Activated CD4-positive, alpha-beta T cell treated with anti-CD3 and anti-CD28 coated beads for 4 hours (primary cell): ENCODE measurements at places on chromosomes 12 and 14.

GRCh38 chr14:61227884-61228591 is 53.1 kb downstream of the TMEM30B start:
- no peak for DNase-seq

- no peak for DNase-seq
These were observed 35.7 kb downstream of the RAD9B start for GRCh38 chr12:110537605-110538409.

DNA sequence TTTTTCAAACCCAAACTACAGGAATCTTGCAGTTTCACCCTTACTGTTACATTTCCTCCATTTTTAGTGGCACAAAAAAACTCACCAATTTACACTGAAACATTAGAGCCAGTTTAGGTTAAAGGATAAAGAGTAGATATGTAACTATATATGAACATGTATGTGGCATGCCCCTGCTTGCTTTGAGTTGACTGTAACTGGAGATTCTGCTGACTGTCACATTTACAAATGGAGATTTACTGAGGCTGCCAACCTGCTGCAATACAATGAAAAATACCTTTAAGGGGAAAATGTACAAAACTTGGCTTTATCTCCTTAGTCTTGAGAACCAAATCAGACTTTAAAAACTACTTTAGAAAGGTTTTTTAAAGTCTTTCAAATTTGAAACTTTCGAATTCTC is 28.3 kb downstream of the STON2 start:
- DNase-seq: no peak

GRCh38 chr12:115672506-115673080 is 604.9 kb downstream of the MED13L start:
- no peak for DNase-seq

GRCh38 chr12:70660620-70661219 is 23.5 kb upstream of the PTPRB start:
- no peak for DNase-seq

DNA sequence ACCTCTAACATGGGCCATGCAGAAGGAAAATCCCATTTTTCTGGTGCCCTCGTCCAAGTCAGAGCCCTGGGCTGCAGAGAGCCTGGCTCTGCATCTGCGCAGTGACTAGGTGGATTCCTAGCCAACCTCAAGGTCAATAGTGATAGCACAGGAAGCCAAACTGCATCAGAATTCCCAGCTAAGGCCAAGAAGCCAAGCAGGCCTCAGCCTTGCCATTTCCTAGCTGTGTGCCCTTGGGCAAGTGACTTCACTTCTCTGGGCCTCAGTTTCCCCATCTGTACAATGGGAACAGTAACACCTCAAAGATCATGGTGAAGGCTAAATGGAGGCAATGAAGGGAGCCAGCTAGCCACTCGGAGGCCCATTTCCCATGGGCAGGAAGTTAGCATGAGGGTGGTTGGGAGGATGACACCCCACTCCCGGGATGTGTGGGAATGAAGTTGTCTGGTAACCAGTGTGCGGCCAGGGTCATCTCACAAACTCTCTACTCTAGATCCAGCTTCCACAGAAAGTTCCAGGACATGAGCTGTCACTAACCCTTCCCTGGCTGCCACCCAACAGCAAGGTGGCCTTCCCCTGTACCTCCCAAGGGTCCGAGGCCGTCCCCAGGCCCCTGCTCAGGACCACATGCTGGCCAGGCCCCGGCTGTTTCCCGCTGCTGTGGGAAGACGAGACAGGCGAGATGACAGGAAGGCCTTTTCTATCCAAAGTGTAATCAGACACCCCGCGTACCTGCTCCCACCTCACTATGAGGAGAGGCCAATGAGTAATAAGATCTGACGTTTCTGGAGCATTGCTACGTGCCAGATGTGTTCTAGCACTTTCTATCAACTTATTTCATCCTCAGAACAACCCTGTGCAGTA is 125.7 kb downstream of the SCARB1 start:
- no peak for DNase-seq

DNA sequence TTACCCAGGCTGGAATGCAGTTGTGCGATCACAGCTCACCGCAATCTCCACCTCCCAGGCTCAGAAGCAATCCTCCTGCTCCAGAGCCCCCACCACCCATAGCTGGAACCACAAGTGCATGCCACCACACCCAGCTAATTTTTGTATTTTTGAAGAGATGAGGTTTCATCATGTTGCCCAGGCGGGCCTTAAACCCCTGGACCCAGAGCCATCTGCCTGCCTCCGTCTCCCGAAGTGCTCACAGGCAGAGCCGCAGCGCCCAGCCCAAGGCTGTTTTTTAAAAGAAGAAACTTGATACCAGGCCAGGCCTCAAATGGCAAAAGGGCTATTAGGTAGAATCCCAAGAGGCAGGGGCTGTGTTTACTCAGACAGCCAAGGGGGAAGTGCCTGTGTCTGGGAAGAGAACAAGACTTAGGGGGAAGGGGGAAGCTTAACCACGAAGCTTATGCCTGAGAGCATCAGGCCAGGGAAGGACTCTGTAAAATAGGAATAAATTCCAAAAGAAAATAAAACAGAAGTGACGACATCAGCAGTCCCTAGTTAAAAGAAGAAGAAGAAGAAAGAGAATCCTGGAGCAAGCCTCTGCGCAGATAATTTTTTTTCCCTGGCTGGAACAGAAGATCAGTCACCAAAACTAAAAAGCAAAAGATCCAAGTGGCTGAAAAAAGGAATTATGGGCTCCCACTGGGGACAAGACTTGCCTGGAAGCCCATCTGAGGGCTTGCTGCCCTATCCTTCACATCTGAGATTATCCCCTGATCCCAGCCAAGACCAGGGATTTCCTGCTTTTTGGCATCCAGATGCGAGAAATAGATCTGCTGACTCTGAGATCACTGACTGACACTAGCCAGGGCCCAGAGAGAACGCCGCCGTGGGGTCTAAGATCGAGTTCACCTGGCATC is 170.5 kb downstream of the NDUFA12 start:
- DNase-seq: no peak

GRCh38 chr12:32285489-32285888 is 113.9 kb upstream of the FGD4 start:
- no peak for DNase-seq

DNA sequence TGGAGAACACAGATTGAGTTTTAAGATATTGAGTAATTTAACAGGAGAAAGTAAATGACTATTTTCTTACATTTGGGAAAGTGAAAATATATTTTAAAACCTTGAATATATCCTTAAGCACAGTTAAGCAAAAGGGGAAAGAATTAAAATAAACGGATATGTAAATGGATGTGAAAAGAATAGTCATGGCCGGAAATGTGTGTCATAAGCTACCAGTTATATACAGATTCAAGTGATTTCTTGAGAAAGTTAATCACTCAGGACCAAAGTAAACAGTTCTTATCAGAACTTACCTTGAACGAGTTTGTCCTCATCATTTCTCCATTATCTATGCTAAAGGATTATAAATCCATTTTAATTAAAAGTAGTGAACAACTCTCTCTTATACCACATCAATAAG is 33.4 kb downstream of the C12orf75 start:
- DNase-seq: no peak

- no peak for DNase-seq
These were observed 209.8 kb upstream of the FLRT2 start for GRCh38 chr14:85319998-85320630.

- no peak for DNase-seq
These were observed 188.4 kb downstream of the GPHN start for GRCh38 chr14:66696326-66696725.

DNA sequence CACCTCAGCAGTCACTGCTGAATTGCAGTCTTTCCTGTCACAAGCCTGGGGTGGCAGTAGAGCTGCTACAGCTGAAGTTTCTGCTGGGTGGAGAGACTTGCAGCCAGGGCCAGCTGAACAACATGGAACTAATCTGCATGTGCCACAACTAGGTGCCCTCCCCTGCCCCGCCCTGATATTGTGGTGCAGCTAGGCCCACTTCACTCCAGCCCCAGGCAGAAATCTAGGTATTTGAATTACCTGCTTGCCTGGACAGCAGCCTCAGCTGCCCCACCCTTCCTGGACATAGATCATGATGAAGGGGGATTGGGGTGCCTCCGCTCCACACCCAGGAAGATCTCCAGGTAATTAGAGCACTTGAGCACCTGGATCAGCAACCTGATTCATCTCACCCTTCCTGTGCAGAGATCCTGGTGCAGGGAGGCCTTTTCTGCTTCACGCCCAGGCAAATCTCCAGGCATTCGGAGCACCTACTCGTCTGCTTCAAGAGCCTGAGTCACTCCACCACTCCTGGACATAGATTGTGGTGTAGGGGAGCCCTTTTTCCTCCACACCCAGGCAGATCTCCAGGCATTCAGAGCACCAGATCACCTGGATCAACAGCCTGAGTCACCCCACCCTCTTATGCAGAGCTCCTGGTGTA is 477.0 kb downstream of the SOX5 start:
- no peak for DNase-seq

- no peak for DNase-seq
These were observed 16.9 kb downstream of the PRKAB1 start for GRCh38 chr12:119684711-119685369.

DNA sequence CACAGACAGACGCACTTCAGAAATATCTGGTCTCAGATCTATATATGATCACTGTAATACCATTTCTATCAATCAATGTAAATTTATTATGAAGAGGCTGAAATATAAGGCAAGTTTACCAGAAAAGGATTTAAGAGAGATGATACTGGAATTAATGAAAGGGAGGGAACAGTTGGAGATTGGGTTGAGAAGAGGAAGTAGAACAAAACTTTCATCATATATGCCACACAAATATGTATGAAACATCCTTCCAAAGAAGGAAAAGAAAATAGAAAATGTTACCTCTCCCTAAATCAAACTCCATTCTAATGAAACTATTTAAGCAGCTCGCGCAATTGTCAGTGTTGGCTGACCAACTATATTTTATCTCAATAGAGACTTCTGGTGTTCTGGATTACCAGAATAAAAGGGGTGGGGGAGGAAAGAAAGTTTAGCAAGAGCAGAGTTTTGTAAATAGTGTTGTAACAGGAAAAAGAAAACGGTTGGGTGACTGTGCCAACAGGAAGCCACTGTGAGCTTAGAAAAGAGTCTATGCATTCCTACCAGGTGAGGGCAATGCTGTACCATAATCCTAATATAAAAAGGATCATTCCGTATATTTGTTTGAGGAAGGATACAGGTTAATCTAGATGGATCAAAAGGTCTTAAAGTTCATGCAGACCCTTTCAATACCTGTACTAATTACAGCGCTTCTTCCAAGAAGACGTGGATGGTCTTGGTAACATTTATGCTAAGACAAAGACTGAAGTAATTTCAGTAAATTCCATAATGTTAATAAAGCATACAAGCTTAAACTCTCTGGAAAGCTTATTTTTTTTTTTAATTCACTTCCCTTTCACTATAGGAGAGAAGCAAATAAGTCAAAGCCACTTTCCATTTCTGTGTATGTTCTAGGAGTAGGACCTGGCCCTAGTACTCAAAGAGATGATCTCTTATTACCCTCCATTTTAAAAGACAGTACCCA is 14.5 kb upstream of the LLPH start:
- no peak for DNase-seq

GRCh38 chr12:62299617-62300016 is 39.4 kb downstream of the USP15 start:
- DNase-seq: no peak

DNA sequence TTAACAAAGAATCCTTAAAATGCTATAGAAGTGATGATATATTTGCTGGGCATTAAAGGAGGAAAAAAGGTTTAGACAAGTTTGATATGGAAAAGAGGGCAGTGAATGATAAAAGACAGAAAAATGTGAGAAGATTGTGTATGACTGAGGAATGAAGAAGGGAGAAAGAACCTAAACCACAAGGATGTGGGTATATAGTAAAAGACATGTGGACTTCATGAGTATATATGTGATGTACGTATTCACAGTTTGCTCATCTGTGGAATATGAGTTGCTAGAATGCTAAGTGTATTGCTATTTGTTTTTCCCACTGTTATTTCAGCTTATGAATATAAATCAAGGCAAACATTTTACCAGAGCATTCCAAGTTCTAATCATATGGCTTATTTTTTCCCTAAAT is 2.1 kb upstream of the SLC16A7 start:
- no peak for DNase-seq

DNA sequence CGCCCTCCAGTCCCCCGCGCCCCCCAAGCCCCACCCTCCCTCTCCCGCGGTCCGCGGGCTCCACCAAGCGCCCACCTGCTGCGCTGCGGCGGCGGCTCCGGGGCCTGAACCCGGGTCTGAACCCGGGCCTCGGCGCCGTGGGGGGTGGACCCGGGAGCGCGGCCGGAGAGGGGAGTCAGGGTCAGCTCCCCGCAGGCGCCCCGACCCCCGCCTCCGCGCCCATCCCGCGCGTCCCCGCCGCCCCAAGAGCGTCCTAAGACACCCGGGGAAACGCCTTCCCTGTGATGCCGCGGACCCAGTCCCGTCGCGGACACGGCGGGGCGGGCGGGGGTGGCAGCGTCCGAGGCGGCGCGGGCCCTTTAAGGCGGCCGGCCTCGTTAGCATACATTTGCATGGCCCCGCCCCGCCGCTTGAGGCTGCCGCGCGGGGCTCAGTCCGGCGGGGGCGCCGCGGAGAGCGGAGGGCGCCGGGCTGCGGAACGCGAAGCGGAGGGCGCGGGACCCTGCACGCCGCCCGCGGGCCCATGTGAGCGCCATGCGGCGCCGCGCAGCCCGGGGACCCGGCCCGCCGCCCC is at the start of gene MMP17:
MMP17 (plus strand) TSS at position 433 of the 574 bp plus-strand sequence; CDS start at position 535, 102 bp downstream.
- DNase-seq: no peak

DNA sequence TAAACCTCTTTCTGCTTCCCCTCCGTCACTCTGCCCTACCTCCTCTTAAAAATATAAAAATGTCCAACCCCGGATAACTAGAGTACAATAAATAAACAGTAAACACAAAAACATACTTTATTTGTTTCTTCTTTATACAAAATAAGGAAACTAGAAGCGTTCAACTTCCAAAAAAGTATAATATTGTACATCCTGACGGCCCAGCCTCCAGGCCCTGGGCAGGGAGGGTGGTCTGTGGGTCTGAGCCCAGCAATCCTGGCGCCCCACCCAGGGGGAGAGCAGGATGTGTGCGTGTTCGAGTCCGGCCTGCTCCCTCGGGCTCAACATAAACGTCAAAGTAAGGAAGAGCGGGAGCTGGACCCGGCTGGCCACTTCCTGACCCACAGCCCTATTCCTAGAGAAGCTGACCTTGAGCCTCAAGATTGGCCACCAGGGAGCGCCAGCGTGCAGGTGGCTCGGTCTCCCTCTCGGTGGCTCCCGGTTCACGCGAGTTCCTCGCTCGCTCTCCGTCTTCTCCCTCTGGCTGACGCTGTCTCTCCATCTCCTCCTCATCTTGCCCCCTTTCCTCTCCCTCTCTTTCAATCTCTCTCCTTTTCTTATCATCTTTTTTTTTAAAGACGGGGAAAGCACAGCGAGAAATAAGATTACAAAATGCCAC is 9.4 kb downstream of the LHX5 start:
- peak; percentile 61 for DNase-seq

GRCh38 chr12:21416511-21417121 is 20.8 kb upstream of the PYROXD1 start:
- no peak for DNase-seq
